B cell (primary cell): ENCODE measurements at places on chromosomes 3 and 15.

DNA sequence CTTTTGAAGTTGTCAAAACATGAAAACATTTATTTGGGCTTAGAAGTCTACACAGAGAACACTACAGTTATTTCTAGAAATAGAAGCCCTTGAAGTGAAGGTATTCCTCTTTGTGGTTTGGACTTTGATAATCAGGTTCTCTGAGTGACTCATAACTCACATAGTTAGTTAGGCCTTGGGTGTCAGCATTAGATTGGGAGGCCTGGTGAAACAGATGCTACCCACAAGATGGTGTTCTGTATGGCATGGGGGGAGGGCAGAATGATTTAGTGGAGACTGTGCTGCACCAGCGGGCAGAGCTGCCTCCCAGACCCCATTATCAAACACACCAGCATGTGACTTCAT lies 108.9 kb upstream of the ETV5 start:
- DNase-seq, result no peak

- DNase-seq, result no peak
Observed at GRCh38 chr3:112389961-112390360, 57.0 kb downstream of the CD200 start.

DNA sequence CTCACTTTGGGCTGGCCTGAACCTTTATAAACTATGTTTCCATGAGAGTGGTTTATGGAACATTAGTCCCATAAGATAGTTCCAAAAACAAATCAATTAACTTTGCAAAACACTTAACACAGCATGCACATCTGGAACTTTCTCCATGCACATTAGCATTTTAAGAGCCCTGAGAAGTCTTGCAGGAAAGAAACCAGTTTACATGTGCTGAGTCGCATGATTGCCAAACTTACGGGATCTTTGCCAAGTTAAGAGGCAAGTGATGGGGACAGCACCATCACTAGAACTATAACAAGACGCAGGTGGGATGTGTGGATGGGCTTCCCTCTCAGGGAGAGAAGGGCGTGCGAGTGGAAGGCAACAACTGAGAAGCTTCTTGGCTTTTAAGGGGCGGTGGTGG lies 20.7 kb downstream of the ADAMTS9 start:
- no peak for DNase-seq

DNA sequence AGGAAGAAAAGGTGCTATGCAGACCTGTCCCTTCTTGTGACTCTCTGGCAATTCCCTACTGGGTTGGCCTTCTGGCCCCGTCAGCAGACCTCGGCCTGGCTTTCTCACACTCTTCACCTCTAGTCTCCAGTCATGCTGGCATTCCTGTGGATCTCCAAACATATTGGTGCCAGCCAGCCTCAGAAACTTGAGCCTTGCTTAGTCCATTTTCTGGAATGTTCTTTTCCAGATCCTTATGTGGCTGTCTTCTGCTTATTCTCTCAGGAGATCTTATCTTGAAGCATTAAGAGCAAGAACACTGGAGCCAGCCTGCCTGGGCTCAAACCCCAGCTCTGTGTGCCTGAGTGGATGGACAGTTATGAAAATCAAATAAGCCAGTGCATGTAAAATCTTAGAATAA lies 88.2 kb upstream of the NTRK3 start:
- DNase-seq, result no peak

- no peak for DNase-seq
Observed at GRCh38 chr3:94172695-94173310, 109.9 kb downstream of the NSUN3 start.

GRCh38 chr3:2420919-2421318 lies 322.3 kb downstream of the CNTN4 start:
- DNase-seq, result no peak

DNA sequence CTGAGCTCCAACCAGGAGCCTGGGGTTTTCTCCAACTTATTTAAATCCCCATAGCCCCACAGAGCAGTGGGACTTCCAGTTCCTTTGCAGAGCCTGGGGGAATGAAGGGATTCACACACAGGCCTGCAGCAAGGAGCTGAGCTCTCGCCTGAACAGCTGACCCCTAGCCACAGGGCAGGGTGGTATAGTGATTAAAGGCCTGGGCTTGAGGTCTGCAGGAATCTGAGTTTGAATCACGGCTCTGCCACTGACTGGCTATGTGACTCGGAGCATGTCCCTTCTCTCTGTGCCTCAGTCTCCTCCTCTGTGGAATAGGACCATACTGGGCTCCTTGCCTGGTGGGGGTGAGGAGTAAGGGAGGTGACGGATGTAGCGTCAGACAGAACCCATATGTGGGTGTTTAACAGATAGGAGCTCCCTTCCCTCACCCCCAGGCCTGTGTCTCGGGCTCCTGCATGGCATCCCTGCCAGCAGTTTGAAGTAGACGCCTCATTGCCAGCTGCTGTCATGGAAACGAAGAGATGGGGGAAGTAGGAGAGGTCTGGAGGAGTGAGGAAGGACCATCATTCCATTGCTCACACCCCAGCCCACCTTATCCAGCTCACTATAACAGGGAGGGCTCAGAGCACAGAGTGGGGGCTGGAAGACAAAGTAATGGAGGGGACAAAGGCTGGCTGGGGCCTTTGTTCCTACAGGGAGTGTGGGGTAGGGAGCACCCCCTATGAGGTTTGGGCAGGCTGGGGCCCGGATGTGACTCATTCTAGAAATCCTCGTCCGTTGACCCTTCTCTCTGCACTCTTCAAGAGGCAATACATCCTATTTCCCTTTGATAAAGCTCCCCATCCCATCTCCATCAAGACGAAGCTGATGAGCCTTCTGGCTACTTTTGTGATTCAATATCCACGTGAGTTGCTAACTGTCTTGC lies 14.8 kb downstream of the HRH1 start:
- no peak for DNase-seq

- peak; percentile 77 for DNase-seq
Observed at GRCh38 chr15:63504979-63505841, 817 bp downstream of the USP3 start.

DNA sequence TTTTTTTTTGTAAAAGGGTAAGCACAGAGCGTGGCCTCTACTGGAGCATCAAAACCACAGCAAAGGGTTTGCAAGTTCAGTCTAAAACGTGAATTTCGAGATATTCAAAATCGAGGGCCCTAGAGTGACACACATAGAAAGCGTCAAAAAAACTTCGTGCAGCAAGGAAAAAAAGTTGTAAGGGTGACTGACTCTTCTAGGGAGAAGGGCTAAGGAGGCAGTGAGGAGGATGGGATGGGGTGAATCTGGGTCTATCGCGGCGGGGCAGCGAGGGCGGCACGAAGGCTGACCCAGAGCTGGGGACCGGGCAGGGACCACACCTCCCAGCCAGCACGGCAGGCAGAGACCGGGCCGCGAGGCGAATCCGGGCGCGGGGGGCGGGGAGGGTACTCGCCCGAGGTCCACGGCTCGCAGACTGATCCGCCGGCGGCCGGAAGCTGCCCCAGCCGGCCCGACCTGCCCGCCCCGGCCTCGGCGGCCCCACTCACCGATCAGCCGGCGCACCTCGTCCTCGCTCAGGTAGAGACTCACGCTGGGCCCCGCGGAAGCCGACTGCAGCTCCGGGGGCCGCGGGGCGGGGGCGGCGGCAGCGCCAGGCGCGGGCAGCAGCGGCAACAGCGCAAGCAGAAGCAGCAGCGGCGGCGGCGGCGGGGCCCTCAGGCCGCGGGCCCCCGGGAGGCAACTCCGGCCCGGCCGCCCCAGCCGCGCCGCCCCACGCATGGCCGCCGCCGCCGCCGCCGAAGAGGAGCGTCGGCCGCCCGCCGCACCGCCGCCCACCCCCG lies 533 bp downstream of the RYK start:
- peak; percentile 71 for DNase-seq

GRCh38 chr3:48141604-48142137 lies 46.5 kb downstream of the CDC25A start:
- DNase-seq, result no peak

DNA sequence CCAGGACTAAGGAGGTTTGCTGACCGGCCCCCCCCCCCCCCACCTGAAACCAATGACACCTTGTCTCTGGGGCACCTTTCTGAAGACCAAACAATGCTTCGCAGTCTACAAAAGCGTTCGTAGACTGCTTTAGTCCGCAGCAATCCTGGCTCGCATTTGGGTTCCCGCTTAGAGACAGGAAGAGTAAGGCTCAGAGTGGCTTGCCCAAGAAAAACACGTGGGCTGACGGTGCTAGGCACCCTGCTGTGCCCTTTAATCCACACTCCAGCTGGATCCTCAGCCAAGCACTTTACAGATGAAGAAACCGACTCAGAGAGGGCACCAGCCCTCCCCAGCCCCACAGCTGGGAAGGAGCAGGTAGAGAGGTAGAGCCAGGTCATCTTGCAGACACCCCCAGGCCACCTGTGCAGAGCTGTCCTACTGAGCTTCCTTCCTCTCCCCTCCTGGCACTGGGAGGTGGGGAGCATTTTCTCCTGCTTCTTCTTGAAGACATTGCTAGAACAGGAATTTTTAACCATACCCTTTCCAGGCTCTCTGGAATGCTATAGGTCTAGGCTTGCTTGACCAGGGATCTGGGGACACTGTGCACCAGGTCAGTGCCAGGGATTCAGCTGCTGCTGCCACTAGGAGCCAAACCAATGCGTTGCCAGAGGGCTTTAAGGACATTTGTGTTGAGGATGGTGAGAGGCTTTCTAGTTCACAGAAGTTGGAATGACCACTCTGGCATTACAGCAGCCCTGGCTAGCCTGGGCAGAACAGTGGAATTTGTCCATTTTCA lies 1.0 kb upstream of the KLF15 start:
- DNase-seq, result no peak

- no peak for DNase-seq
Observed at GRCh38 chr15:97517737-97518136, 442.8 kb upstream of the ARRDC4 start.

GRCh38 chr15:73629798-73630429 lies 3.3 kb downstream of the NPTN start:
- no peak for DNase-seq

GRCh38 chr3:37941608-37942508 lies 48.7 kb upstream of the VILL start:
- no peak for DNase-seq

- DNase-seq, result peak; percentile 43
Observed at GRCh38 chr15:33086500-33087121, 107.9 kb downstream of the FMN1 start.

DNA sequence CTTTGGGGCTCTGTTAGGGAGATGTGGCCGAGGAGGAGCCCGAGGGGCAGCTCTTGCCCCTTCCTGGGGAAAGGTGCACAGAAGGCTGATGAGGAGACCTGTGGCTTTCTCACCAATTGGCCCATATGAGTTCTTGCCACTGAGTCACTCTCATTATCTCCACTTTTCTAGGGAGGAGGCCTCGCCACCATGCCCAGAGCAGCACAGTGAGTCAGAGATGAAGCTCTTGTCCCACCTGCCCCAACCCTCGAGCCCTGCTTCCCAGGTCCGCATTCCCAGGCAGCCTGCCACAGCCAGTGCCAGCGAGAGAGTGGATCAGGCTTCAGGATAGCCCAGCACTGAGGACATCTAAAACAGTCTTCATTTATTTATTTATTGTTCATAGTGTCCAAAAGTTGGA lies 53.5 kb downstream of the AMOTL2 start:
- no peak for DNase-seq

- no peak for DNase-seq
Observed at GRCh38 chr3:145817870-145818483, 343.0 kb downstream of the PLOD2 start.

GRCh38 chr15:96232335-96232734 lies 98.2 kb upstream of the NR2F2 start:
- DNase-seq, result no peak

GRCh38 chr15:48265135-48265534 lies 59.0 kb downstream of the SLC12A1 start:
- no peak for DNase-seq

GRCh38 chr15:40823572-40824343 lies 4.8 kb downstream of the PPP1R14D start:
- no peak for DNase-seq

DNA sequence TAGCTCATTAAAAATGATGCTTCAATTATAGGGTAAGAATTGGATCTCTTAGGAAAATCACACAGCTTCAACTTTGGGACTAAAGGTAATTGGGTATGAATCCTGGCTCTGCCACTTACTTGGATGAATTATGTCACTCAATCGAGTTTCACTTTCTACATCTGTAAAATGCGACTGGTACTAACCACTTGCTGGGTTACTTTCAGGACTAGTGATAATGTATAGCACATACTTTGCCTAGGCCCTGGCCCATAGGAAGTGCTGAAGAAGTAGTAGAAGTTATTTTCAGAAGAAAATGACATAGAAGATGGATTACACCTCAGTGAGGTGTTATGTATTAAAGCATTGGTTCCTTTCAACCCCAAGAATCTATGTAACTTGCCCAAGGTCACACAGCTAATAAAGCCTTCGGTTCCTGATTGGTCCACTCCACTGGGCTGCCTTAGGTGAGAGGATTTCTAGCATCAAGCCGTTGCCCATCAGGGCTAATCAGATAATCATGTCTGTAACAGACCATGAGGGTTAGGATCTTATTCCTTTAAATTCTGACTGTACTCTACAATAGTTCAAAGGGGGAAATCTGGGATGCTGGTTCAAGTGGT lies 29.4 kb upstream of the AP4E1 start:
- peak; percentile 23 for DNase-seq

DNA sequence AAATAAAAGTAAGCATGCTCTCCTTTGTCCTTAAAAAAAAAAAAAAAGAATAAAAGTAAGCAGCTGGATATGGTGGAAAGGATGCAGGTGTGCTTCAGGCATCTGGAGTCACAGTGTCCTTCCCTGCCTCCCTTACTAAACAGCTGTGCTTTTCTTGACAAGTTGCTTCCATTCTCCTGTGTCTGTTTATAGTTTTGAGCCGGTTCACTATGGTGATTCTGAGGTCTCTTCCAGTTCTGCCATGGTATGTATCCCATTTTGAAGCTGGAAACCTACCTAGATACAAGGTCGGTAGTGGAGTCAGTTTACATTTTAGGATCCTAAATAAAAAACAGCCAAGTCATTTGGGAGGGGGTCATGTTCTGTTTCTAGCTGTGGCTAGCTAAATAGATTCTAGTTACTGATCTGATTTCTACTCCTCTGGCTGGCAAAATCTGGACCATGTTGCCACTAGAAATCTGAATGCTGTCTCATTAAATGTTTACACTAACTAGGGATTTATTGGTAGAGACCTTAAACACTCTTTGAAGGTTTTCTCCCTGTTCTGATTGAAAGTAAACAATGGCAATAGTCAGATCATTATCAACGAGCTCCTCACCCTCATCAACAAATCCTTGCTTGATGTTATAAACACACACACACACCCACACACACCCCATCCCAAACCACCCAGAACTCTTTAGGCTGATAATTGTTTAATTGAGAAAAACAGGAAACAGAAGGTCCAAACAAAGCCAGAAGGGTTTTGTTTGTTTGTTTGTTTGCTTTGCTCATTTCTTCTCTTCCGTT lies 7.9 kb downstream of the TNFSF10 start:
- no peak for DNase-seq

DNA sequence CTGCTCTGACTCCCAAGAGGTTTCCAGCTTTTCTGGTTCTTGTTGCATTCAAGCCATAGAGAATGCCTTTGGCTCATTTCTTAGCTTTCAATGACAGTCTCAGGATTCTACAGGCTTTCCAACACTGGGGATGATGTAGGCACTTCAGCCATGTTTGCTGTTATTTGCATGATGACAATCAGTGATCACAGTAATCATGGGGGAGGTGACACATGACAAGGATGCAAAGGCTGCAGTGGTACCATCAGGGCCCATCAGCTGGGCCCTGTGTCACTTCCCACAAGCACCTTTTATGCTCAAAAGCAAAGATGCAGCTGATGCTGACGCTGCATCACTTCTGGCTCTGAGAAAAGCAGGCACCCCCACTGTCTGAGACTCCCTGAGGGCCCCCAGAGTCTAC lies 18.6 kb downstream of the EPHB1 start:
- no peak for DNase-seq
